ENCODE measurements at places on chromosomes 5 and 9.
A peak's percentile ranks its signal among the peaks of the same experiment; 100 is the strongest.

DNA sequence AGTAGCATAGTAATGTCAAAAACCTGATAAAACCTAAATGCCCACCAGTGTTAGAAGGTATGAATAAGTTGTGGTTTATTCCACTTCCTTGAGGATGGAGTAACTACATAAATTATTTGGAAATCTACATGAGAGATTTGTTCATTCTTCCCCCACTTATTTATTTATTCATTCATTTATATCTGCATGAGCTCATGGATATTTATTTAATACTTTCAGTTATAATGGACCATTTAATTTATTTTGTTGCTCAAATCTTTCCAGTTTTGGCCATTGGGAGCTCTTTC, 223.8 kb upstream of the S1PR3 start:
- no peak for DNase-seq

DNA sequence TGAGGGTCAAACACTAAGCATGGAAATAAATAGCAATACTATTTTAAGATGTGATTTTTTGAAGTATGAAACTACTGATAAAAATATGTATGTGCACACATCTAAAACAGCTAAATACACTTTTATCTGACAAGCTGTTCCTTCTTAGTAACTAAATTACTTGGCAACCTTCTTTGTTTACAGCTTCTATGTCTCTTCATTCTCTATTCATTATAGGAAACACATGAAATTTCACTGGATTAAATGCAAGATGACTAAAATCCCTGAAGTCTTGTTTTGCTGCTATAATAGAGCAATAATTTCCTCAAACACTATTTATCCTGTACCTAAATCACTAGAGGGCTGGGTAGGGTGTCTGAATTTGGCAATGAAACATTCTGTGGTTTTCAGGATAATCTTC, 11.7 kb downstream of the RICTOR start:
- DNase-seq, result no peak

DNA sequence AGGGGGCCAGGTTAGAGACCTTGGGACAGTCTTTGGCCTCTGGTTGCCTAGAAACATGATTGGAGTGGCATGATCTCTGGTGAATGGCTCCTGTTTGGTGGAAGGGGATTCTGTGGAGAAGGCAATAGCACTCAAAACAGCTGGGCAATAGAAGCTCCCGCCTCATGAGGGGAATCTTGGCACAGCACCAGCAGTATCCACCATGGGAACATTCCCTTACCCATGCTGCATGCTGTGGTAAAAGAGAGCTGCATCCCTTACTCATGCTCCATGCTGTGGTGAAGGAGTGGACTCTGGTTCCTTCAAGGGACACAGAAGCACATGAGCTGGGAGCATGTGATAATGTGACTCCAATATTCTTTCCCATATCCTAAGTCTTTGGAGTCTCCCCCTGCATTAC, 160.6 kb downstream of the PJA2 start:
- peak; percentile 38 for DNase-seq

GRCh38 chr5:175659546-175660253, 1.8 kb downstream of the HRH2 start:
- DNase-seq, result no peak
